Activated CD8-positive, alpha-beta memory T cell treated with anti-CD3 and anti-CD28 coated beads for 1 hour (primary cell): ENCODE measurements at places on chromosomes 3 and 15.

GRCh38 chr15:100981086-100981485 is 61.9 kb downstream of the LRRK1 start:
- no peak for DNase-seq

DNA sequence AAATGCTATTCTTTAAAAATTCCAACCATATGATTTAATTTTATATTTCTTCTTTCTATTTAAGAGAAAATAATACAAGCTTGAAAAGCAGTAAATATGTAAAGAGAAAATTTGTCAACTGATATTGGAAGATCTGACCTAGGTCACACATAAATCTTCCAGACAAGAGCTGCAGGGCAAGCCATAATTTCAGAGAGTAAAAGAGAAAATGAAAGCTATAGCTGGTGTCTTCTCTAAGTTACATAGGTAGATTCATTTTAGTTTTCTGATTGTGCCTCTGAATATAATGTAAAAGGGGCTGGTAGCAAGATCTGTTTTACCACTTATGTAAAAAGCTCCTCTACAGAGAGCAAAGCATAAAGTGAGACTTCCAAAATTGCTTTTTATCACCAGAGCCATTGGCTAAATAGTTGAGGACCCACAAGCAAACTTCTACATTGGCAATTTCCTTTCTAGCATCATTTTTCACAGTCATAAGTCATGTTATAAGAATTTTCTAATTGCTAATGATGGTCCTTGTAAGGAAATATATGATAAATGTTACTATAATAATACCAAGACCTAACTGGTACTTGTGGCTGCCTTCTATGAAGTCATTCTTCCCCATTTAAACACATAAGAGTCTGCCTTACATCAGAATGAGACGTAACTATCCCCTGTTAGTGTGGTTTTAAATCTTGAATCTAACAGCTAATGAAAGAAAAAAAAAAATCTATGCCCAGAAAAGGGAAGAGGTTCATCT is 80.8 kb upstream of the SKOR1 start:
- no peak for DNase-seq

DNA sequence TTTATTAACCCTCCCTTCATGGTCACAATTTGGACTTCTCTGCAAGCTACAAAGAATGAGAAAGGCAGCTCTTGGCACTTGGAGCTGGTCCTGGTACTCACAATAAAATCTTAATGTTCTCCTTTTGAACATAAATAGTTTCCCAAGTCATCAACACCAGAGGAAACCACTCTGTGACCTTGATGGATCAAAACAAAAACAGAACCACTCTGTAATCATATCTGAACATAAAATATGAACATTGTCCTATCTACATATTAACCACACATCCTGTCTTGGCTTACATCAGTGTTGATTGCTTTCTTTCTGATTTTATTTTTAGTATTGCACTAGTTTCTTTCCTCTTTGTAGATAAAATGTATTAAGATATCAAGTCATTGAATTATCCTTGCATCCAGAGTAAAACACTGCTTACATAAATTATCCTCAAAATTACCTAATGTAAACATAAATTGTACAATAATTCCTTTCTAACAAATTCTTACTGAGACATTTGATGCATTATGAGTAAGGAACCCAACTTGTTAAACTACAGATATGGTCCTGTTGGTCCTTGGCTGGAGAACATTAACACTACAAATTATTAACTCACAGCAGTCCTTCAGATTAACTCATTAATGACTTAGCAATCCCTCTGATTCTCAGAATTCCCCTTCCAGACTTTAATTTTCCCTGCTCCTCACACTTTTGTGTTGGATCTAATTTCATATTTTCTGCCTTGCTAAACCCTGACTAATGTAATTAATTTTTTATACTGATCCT is 860.5 kb downstream of the DIPK2A start:
- DNase-seq = no peak

DNA sequence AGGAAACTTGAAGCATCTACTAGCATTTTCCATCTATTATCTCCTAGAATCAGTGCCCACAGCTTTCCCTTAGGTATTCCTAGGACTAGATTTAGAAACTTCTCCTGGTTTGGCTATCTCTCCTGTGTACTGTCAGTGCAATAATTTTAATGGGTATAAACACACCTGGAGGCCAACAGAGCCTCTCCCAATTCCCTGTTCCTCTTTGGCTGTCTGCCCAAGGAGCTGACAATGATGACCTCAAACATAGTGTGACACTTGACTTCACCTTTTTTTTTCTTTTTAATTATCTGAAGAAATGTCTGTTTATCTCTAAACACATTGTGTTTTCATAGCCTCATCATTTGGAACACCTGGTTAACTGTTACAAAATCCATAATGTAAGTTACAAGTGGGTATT is 754.5 kb upstream of the ALCAM start:
- no peak for DNase-seq

- no peak for DNase-seq
These were observed 177.5 kb downstream of the TLE3 start for GRCh38 chr15:69920221-69920620.

DNA sequence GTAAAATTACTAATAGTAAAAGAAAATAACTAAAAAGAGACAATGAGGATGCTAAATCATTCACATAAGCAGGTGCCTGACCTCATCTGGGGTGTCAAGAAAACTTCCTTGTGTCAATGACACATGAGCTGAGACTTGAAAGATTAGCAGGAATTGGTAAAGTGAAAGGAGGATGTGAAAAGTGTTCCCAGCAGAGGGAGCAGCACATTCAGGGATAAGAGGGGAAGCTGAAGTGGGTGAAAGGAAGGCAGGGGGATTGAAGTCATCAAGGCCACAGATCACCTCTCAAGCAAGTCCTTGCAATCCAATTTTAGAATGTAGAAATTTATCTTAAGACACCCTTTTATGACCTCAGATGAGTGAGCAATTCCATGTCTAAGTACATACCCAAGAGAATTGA is 60.2 kb upstream of the ACP3 start:
- no peak for DNase-seq
